ENCODE measurements at places on chromosomes 3 and 15. TPM values are rescaled to one million over a fixed set of nuclear protein-coding genes. Genes with fewer than 3 reads are reported as not detected.

Gene EHHADH
- 2.7 TPM for total RNA-seq

Gene CILP
- 0.04 TPM for total RNA-seq

Gene FBXO45
- total RNA-seq = 19.8 TPM

- DNase-seq = no peak
- H3K4me3 ChIP-seq = no peak overlapping the region
- no peaks in the 10 kb centered on the region for H3K27me3 ChIP-seq
- no peak overlapping the region for H3K27ac ChIP-seq
- H3K36me3 ChIP-seq = no peaks in the 10 kb centered on the region
Observed at GRCh38 chr3:182603501-182603900, 189.8 kb upstream of the ATP11B start.

- no peak overlapping the region for H3K27ac ChIP-seq
- H3K4me1 ChIP-seq = peaks cover 4% of the 10 kb centered on the region
- H3K4me3 ChIP-seq = peak overlapping the region; percentile 99
- no peak for DNase-seq
Observed at GRCh38 chr3:40309925-40310695, 603 bp downstream of the EIF1B start.

DNA sequence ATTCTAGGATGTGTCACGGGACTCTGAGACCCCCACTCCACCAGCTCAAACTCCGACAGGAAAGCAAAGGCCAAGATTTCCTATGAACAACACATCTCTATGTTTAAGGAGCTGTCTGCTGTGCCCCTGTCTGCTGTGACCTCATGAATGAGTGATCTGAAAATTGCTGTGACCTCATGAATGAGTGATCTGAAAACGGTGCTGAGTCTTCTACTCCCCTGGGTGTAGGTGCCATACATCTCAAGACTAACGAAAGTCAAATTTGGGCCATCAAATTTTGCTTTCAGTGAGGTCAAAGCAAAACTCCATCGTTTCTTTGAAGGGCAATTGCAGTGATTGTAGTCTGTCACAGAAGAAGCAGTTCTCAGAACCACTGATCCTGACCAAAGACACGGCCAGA is 24.4 kb downstream of the IL5RA start:
- no peak for DNase-seq
- H3K27ac ChIP-seq = no peak overlapping the region
- no peaks in the 10 kb centered on the region for H3K27me3 ChIP-seq
- no peak overlapping the region for H3K4me3 ChIP-seq
- H3K4me1 ChIP-seq = peaks cover 5% of the 10 kb centered on the region

DNA sequence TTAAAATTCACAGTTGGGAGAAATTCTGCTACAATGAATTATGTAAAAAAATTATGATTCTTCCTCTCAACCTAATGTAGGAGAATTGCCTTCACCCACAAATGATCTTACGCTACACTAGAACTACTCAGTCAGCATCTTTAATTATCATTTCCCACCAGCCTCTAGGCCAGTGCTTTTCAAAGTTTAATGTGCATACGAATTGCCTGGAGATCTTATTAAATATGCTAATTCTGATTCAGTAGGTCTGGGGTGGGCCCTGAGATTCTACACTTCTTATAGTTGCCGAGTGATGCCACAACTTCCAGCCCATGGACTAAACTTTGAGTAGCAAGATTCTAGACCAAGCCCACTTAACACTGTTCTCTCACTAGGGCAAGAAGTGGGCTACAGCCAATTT is 236.9 kb upstream of the ICE2 start:
- H3K4me3 ChIP-seq = no peak overlapping the region
- DNase-seq = no peak
- H3K27me3 ChIP-seq = no peaks in the 10 kb centered on the region
- peaks cover 11% of the 10 kb centered on the region for H3K4me1 ChIP-seq
- H3K36me3 ChIP-seq = no peaks in the 10 kb centered on the region

GRCh38 chr15:52109559-52110451 is 2.8 kb downstream of the BCL2L10 start:
- no peaks in the 10 kb centered on the region for H3K36me3 ChIP-seq
- peaks cover 3% of the 10 kb centered on the region for H3K4me1 ChIP-seq
- no peak for DNase-seq
- no peaks in the 10 kb centered on the region for H3K27me3 ChIP-seq

GRCh38 chr3:120182613-120183511 is 88.6 kb upstream of the GSK3B start:
- no peaks in the 10 kb centered on the region for H3K27me3 ChIP-seq
- H3K4me1 ChIP-seq = no peaks in the 10 kb centered on the region
- H3K27ac ChIP-seq = no peak overlapping the region
- DNase-seq = no peak
- H3K4me3 ChIP-seq = no peak overlapping the region

DNA sequence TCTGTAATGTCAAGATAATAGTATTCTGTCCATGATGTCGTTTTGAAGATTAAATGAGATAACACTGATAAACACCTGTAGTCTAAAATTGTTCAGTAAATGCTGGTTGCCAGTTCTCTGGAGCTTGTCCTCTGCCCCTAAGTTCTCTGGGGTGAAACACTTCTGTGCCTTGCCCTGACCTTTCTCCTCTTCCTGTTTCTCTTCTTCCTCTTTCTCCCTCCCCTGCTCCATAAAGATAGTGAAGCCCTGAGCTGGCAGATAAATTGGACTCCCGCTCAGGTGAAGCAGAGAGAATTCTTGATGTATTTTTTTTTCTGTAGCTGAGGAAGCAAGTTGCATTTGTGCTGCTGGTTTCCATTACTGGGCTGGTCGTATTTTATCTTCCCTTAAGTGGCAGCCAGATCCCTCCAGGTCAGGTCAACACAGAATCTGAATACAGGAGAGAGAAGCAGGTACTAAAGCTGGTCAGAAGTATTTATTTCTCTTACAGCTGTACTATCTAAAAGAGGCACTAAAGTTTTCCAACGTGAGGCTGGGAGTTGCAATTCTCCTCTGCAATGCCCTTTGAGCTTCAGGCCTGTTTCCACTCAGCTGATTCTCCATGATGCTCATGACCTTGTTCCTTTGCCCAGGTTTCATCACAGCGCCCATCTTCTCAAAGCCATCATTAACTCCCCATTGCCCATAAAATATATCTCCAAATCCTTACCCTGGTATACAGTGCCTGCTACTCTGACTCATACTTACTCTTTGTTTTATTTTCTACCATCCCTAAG is 319.3 kb upstream of the CFAP20DC start:
- no peak overlapping the region for H3K4me3 ChIP-seq
- no peaks in the 10 kb centered on the region for H3K27me3 ChIP-seq
- H3K27ac ChIP-seq = no peak overlapping the region
- peaks cover 3% of the 10 kb centered on the region for H3K4me1 ChIP-seq
- no peaks in the 10 kb centered on the region for H3K36me3 ChIP-seq

- peaks cover 15% of the 10 kb centered on the region for H3K36me3 ChIP-seq
- no peak overlapping the region for H3K27ac ChIP-seq
- no peak overlapping the region for H3K4me3 ChIP-seq
- H3K4me1 ChIP-seq = no peaks in the 10 kb centered on the region
- no peak for DNase-seq
- no peaks in the 10 kb centered on the region for H3K27me3 ChIP-seq
Observed at GRCh38 chr15:101056366-101057334, 137.5 kb downstream of the LRRK1 start.
